Fibroblast of skin of back (primary cell): ENCODE measurements at places on chromosomes 12 and 14.

GRCh38 chr14:65472189-65472588, 59.7 kb downstream of the FUT8 start:
- no peak for DNase-seq

DNA sequence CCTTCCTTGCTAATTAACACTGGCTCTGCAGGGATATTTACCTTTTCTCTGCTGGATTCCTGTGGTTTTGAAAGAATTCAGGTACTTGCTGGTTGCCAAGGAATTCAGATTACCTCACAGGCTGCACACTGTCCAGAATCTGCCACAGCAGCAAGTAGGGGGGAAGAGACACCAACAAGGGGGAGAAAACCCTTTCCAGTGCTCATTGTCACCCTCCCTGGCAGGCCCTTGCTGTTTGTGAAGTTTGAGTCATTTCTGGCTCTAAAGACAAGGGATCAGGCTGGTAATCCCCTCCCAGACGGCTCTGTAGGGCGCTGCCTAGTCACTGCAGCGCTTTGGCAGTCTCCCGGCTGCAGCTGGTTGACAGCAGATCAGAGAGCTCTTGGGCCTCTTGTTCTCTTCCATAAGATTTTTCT, 50.8 kb downstream of the TTLL5 start:
- DNase-seq, result peak; percentile 93

- peak; percentile 56 for DNase-seq
Measured at GRCh38 chr12:47419497-47419896, 286.3 kb downstream of the RPAP3 start.

GRCh38 chr12:67107235-67107634, 161.9 kb upstream of the CAND1 start:
- DNase-seq, result no peak

GRCh38 chr14:77570706-77571268, 45.6 kb downstream of the SPTLC2 start:
- DNase-seq, result no peak

- no peak for DNase-seq
Measured at GRCh38 chr12:108315486-108316105, 23.5 kb downstream of the CMKLR1 start.

- no peak for DNase-seq
Measured at GRCh38 chr14:75497191-75497590, 25.1 kb upstream of the BATF start.
